ENCODE measurements at places on chromosomes 12 and 14.

DNA sequence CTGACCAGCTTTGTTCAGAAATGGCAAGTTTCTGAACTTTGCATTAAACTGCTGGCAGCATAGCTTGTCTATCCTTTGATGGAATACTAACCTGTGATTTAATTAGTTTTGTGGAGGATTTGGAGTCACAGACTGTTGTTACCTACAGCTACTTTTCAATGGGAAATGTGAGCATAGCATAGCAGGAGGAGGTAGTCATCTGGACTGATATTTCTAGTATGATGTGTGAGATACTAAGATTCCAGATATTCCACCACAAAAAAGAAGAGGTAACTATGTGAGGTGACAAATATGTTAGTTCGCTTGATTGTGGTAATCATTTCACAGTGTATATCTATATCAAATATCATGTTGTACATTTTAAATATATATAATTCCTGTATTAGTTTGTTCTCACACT lies 833.0 kb downstream of the SLC6A15 start:
- no peak for DNase-seq

DNA sequence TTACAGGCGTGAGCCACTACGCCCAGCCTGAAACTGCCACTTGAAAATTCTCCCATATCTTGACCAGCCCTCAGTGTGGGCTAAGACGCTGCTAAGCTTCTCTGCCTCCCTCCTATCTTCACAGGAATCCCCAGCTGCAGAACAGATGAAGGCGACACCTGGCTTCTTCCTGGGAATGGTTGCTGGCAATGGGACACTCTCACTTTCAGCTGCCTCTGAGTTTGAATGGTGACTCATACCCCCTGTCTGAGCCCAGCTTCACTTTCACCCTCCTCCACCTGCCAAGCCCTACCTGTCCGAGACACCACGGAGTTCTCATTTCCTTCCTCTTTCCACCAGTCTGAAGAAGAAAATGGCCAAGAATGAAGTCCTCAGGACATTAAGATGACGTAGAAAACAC lies 18.3 kb upstream of the VASH1 start:
- no peak for DNase-seq

DNA sequence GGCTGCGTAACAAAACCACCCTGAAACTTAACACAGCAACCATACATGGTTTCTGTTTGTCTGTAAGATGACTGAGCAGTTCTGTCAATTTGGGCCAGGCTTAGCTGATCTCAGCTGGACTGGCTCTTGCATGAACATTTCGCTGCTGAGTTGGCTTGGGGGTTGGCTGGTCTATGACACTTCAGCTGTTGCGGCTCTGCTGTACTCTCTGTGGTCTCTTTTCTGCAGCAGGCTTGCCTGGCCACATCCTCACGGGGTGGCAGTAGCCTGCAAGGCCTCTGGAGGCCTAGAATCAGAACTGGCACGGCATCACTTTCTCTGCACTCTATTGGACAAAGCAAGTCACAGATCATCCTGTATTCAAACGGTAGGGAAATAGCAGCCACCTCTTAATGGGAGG lies 216.2 kb downstream of the BCL11B start:
- no peak for DNase-seq

DNA sequence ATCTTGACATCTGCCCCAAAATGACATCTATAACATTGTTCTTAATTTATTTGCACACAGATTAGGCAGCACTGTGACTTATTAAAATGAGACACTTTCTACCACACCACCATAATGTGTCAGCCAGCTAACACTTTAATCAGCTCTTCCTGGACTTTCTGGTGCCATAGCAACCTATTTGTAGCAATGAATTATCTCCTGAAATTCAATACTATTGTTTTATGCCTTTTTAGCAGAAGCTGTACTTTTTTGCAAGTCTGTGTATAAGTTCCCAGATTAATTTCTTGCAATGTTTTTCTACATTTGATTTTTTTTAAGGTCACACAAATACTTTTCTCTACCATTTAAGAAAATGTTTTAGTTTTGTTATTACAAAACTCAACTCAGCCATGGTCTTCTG lies 72.8 kb upstream of the SAV1 start:
- DNase-seq: no peak

DNA sequence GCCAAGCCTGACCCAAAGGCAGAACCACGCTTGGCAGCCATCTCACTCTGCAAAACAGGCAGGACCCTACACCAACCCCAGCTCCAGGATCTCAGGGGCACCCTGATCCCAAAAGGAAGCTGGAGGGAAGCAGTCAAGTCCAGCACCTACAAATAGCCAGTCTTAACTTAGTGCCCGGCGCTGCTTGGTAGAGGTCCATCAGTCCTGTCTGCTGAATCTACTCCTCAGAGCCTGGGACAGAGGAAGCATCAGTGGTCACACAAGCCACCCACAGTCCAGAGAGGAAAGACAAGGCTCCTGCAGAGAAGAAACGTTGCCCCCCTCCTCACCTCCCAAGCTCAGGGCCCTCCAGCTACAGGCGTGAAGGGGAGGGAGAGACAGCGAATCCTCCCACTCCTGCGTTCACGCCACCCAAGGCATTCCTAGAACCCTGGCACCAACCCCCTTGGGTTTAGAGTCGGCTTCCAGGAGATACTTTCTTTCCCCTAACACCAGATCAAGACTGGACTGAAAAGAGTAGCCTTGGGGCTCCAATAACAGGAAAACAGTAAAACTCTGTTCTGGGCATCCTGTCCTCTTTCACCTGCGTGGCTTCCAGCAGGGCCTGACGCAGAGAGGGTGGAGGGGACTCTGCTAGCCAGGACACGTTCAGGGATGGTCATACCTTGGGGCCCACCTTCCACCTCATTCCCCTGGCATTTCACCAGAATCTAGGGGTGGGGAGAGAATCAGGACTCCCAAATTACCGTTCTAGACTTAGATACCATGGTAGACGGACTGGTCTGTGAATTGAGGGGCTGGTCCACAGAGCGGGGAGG lies 1.2 kb downstream of the PXN start:
- peak; percentile 30 for DNase-seq

DNA sequence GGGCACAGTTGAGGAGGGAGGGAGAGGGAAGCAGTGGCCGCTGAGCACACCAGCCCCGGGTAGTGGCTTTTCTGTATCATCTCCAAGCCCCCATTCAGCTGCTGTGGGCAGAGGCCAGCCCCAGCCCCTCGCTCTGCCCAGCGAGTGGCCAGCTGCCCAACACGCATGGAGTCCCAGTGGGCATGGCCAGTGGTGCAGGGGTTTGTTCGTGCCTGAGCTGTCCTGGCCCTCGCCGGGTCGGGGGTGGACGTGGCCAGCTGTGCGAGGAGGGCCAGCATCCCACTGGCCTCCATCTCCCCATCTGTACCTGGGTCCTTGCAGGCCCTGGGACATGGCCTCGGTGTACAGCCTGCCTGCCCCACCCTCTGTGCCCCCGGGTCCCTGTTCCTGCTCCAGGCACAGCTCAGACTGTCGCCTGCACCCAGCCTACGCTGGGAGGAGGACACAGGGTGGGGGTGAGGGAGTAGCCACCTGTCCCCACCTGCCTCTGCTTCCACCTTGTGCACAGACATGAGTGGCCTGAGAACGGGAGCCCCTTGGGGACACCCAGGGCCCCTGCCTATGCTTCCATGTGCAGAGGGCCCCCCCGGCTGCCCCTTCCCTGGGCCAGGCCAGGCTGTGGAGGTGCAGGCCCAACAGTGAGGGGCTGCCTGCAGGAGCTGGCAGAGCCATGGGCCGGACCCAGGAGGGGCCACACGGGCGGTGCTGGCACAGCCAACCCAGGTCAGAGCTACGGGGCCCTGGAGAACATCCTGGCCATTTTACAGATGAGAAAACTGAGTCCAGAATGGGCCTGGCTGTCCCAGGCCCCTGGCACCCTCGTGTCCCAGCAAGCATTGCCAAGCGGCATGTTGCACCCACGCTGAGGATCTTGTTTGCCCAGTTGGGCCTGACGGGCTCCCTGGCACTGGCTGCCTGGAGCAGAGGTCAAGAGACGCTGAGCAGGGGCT lies 4.3 kb downstream of the INF2 start:
- DNase-seq: no peak

- DNase-seq: peak; percentile 77
Observed at GRCh38 chr12:132710405-132711079, at the start of gene PGAM5. Gene PGAM5, plus strand, starts transcription at chr12:132710842. Its CDS starts 35 bp downstream, at chr12:132710877.

GRCh38 chr12:19261773-19262172 lies 132.2 kb downstream of the PLEKHA5 start:
- DNase-seq: no peak

DNA sequence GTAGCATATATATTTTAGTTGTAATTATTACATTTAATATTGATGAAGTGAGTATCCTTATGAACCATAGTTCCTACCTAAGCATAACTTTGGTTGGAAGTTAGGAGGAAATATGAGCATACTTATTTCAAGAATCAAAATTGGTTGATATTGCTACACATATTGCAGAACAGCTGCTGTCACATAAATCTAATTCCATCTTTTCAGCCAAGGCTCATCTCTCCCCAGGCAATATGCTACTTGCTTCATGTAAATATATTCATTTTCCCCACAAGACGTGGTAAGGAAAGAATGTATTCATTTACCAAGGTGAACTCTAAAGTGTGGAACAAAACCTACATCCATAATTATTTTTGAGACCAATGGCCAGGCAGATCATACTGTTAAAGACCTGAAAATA lies 62.5 kb upstream of the HIF1A start:
- no peak for DNase-seq

GRCh38 chr14:94646066-94646465 lies 33.9 kb downstream of the SERPINA3 start:
- DNase-seq: no peak

GRCh38 chr14:56855891-56856461 lies 45.7 kb upstream of the OTX2 start:
- no peak for DNase-seq

GRCh38 chr12:57603815-57604453 lies 690 bp upstream of the DTX3 start:
- DNase-seq: peak; percentile 35

DNA sequence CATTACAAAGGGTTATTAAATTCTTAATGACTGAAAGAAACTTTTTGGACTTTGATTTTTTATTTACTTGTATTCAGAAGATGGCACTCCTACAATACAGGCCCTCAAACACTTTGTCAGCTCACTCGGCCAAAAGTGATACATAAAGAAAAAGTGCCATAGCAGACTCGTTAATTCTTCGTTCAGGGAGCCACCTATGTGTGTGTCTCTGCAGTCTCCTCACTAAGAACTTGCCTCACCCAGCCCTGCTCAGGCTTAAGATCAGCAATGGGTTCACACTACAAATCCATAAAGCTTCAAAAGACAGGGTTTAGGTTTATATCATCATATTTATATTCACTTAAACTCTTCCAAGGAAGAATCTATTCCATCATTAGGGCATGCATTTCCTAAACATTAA lies 11.5 kb downstream of the DCP1B start:
- no peak for DNase-seq

DNA sequence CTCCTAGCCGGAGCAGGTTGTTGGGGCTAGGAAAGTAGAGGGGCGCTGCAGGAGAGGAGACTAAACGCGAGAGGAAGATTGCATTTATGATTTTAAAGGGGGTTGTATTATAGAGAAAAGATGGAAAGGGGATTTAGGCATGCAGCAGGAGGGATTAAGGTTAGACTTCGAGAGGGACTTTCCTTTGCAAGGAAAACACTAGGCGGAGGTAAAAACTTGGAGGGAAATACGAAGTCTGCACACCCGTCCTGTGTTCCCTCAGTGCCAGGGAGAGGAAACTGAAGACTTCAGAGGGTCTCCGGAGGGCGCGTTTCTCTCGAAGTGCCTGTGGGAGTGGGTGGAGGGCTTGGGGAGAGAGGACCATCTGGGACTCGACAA lies 420 bp upstream of the PPP1R1A start:
- no peak for DNase-seq

DNA sequence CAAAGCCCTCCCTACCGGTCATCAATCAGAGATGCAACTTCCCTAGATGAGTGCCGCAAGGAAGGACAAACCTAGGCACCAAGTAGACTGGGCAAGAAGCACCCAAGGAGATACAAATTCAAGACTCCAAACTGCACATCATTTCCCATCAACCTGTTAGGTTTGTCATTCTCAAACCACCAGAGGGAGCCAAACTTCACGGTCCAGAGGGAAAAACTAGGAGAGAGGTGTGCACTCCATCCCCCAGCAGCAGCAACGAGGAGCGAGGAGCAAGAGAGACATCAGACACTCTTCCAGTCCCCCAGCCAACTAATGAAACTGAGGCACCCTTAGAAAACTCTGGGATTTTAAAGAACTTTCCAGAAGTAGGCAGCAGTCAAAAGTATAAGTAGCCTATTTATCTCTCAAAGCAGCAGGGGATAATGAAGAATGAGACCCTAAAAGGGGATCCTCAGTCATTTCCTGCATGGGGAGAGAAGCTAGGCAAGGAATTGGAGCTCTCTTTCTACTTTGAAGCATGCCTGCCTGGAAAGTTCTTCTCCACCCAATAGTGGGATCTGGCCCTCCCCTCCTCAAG lies 37.0 kb upstream of the NT5DC3 start:
- peak; percentile 91 for DNase-seq

DNA sequence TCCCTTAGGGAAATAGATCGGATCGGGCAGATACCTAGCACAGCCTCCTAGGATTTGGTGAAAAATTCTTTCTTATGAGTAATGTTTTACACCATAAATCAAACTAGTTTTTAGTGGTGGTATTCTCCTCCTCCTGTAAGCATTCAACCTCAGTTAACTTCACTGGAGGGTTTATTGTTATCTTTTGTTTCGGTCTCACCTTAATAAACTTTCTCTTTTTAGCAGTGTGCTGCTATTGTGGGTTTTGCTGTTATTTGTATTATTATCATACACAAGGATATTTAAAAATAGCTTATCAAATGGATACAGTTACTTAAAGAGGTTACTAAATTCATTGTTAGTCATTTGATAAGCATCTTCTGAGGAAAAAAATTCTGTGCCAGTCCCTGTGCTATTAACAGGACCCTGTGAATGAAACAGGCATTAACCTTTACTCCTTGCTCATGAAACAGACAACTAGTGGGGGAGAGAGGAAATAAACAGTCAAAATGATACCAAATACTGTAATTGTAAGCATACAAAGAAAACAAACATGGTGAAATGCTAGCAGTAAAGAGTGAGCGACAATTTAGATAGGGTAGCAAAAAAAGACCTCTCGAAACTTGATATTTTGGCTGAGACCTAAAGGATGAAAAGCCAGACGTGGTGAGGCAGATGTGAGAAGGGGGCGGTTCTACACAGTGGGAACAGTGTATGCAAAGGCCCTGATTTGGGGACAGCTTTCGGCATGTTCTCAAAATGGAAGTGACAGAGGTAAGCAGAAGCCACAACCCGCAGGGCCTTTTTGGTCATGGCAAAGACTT lies 178.7 kb upstream of the SOX5 start:
- no peak for DNase-seq

- no peak for DNase-seq
Observed at GRCh38 chr14:89828471-89829165, 125.9 kb downstream of the EFCAB11 start.

Data from SK-MEL-5 (cell line).